AML-193 (cell line): ENCODE measurements at places on chromosomes 3 and 15.

GRCh38 chr15:51193526-51193925, 98.8 kb upstream of the TNFAIP8L3 start:
- DNase-seq: no peak

DNA sequence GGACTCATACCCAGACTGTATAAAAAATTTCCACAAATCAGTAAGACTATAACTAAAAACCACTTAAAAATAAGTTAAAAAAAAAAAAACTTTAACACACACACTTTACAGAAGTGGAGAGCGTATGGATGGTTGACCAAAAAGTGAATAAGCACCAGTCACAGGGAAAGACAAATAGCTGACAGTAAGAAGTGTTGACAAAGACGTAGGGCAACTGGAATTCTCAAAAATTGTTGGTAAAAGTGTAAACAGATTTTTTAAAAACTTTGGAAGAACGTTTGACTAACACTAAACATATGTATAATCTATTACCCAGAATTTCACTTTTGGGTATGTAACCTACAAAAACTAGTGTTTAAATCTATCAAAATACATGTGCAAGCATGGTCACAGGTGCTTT, 73.7 kb downstream of the TMEM212 start:
- DNase-seq: no peak

GRCh38 chr3:134189849-134190248, 60.8 kb downstream of the RYK start:
- no peak for DNase-seq

DNA sequence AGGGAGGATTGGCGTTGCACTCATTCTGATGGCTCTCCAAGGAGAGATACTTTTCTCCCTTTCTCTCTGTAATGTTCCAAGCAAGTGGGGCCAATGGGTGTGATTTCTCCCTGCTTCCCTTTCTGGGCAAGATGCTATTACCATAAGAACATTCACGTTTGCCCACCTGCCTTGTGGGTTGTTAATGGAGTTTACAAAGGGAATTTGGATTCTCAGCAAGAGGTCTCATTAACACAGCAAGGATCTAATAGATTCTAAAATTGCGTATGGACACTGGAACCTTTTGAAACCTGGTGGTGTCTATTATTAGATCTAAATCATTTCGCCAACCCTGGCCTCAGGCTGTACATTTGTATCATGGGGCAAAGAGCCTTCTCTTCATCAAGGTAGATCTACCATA, 74.1 kb downstream of the SLCO3A1 start:
- DNase-seq: no peak

DNA sequence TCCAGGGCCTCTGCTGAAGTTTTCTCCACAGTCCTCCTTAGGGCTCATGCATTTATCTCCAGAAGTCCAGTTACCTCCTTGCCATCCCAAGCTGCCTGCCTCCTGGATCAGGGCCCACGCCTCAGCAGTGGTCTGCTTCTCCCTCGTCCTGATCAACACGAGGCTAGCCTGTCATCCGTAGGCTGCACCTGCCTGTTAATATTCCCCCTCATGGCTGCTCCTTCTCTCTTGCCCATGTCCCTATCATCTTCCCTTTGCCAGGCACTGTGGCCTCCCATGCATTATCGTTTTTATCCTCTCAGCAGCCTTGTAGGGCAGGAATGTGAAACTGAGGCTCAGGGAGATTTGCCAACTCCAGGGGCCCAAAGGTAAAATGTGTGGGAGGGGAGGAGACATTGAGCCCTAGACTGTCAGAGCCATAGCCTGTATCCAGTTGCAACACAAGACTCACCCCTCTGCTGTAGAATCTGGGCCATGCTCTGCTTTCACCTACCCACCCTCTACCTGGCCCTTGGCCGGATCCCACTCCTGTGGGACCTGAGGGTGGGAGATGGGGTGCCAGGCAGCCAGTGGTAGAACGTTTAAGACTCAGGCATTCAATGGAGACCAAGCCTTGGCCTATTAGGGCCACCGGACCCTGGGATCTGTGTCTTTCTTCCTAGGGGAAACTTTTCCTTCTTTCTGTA, 4.6 kb downstream of the GRM2 start:
- DNase-seq: no peak

- no peak for DNase-seq
These were observed 20.8 kb downstream of the SELENOT start for GRCh38 chr3:150623945-150624344.

DNA sequence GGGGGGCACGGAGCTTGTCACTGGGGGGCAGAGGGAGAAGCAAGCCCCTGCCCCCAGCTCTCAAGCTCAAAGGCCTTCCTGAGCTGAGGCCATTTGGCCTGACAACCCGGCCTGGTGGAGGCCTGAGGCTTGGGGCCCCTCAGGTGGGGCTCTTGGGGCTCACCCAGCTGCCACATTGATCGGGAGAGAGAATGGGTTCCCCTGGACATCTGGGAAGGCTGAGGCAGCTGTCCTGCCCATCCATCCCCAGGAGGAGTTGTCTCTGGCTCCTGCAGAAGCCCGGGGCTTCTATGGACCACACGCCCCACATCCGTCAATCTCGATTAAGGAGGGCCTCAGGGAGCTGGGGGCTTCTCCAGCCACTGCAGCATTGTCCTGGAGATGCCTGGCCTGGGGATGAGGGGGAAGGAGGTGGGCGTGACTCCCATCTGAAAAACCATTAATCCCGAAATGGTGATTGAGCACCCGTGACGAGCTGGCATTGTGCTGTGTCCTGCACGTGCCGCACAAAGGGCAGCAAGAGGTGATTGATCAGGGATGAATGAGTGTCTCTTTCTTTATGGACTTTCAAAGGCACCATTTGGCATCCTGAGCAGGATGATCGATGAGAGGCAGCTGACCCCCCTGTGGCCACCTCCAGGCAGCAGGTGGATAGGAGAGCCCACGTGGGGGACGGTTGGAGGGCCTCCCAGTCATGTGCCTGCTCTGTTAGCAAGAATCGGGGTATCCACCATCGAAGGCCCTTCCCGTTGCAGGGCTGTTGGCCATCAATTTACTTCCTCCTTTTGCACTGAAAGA, 17.2 kb upstream of the CRABP1 start:
- no peak for DNase-seq

GRCh38 chr3:141268306-141268705, 36.7 kb downstream of the PXYLP1 start:
- no peak for DNase-seq

DNA sequence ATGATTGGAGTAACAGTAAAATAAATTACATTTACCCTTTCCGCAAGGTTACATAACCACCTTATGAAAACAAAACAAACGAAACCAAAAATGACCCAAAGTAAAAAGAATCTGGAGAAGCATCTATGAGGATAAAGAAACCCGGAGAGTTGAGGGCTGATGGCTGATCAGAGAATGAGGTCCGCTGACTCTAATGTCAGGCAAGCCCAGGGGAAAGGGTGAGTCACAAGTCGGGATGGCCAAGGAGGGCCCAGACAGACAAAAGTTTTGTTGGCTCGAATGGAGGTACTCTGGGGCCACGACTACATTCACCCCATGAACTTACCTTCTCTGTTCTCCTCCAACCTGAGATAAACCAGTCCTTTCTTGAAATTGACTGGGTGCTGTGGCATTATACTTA, 95.7 kb downstream of the RORA start:
- no peak for DNase-seq

DNA sequence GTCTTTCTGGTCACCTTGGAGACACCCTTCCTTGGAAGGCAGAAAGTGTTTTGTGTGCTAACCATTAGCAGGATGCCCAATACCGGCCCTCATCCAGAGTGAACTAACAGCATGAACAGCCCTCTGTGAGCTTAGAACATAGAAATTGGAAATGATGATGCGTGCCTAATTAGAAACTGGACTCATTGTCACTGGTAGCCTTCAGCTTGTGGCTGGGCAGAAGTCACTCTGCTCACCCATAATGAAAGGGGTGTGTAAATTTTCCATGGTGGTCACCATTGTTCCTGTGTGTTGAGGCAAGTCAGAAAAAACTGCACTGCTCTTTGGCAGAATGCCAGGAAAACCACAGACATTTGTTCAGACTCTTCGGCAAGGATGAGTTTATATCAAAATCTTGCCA, 74.7 kb upstream of the CNTN4 start:
- no peak for DNase-seq

GRCh38 chr3:150936693-150937092, 31.5 kb upstream of the MINDY4B start:
- DNase-seq: no peak

DNA sequence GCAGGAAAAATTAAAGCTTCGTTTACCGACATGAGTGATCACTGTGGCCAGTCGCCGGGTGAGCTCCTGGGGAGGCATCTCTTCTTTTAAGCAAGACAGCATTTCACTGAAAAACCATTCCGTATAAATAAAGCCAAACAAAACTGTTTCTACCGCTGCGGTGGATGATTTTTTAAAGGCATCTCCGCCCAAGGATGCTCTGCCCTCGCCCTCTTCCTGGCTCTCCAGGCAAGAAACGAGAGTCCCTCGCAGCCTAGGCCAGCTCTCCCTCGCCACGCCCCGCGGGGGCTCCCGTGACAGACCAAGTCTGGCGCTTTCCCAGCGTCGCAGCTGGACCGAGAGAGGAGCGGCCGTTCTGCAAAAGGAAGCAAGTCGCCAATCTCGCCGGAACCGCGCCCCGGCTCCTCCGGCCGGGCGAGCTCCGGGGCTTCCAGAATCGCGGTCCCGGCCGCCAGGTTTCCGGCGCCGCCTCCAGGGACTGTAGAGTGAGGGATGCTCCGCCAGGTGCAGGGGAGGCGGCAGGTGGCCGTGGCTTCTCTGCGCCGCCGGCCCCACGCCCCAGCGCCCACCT, 458 bp downstream of the MCF2L2 start:
- no peak for DNase-seq

DNA sequence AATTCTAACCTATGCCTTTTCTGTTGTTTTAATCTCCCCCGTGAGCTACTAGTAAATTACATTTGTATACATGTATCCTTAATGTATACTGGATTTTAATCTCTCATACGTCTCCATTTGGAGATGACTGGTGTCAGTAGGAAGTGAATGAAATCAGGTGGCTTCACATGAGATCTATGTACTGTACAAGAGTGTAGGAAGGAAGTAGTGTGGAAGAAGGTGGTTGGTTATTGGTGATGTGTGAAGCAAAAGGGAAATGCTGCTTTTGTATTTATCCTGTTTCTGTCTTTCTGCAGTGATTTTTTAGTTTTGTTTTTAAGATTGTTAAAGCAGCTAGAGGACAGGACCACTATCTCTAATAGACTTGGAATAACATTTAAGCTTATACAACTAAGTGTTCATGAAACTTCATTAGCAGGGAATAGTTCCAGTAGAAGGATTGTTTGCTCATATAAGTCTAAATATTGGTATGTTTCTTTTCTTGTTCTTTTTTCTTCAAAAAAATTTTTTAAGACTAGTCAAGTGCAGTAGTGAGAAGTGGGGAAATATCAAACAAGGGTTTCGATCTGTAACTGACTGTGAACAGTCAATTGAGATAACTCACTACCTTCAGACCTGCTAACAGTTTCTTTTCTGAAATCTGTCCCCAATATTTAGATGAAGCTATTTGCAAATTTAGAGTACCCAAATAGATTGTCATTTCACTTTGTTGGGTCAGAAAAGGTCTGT, 15.3 kb downstream of the SNX1 start:
- DNase-seq: no peak

- no peak for DNase-seq
These were observed 157.3 kb downstream of the RBPMS2 start for GRCh38 chr15:64618138-64618537.

DNA sequence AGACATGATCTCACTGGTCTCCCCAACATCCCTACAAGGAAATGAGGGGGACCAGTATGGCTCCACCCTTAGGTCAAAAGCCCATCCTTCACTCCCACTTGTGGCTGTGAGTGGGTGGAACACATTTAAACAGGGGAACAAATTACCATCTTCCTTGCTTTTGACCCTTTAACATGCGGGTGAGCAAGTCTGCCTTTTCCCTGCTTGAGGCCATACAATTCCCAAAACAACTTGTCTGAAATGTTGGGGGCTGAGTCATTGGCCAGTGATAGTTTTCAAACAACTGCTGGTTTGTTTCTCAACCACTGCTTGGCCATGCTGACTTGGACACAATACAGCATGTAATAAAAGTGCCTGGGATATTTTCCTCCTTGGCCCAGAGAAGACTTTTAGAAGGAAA, 39.6 kb downstream of the COL8A1 start:
- DNase-seq: no peak

DNA sequence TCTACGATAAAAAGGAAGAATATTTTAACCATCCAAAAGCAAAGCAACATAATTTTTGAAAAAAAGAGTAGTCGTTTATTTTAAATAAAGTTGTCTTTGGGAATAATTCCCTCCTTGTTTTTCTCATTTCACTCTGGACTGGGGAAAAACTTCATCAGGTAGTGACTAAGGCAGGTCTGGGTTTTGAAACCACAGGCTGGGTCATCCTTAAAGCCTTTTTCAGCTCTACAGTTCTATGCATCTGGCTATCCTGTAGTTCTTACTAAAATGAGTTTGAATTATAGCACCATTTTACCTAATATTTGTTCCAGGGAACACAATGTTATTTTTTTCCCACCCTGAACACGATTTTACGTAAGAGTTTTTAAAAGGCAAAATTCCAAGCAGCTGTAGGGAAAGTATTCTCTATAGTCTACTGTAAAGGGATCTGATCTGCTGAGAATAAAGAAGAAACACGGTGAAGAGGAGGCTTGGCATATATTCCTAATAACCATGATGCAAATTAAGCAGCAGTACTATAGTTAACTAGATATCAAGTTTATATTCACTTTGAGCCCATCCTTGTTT, 107.7 kb downstream of the OSBPL10 start:
- no peak for DNase-seq

DNA sequence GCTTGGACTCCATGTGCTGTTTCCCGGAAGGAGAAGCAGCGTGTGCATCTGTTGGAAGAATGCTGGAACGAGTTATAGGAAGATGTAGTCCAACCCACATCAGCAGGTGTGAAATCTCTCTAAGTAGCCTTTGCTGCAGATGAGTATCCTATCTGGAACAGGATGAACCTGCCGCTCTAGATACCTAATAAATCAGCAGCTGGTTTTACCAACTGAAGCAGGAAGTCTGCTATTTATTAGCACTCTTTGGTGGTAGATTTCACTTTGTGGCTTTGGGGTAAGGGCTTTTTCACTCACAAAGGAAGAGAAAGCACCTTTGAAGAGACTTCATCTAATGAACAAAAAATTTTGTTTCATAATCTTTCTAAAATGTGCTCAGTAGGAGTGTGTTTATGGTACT, 66.4 kb downstream of the DCUN1D1 start:
- no peak for DNase-seq
